GM13976 (cell line): ENCODE measurements at places on chromosomes 4 and X.

DNA sequence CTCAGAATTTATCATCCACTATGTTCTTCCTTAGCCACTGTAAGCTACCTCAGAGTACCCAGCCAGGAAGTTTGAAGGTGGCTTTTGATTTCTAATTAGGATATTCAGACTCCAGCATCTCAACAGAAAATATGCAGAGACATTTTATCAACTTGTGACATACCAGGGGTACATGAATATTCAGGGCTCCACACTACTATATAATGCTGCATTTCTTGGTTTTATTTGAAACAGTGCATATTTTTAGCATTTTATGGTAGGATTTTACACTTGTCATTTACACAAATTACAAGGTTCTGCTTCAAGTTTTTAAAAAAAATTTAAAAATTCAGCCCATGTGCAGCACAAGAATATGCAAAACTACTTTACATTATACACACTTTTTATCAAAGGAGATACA, 124.7 kb downstream of the UBE2K start:
- DNase-seq = no peak

GRCh38 chr4:3250956-3251690, 2.2 kb downstream of the MSANTD1 start:
- no peak for DNase-seq

- DNase-seq = no peak
Observed at GRCh38 chr4:58163156-58163555, 1053.0 kb upstream of the IGFBP7 start.

DNA sequence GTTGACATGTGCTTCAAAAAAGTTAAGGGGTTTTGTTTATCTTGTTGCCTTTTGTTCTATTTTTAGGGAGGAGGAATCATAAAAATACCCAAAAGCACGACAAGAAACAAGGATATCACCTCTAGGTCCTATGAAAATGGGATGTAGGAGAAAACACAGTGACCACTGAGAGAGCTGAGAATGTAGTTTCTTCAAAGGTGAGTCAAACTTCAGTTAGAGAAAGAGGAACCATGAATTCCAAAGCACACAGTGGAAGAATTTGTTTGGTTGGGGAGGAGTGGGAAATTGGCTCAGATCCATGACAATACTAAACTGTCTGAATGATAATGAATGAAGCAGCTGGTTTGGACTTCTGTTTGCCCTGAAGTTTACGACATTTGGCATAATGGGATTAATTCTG, 19.1 kb upstream of the FRYL start:
- no peak for DNase-seq

DNA sequence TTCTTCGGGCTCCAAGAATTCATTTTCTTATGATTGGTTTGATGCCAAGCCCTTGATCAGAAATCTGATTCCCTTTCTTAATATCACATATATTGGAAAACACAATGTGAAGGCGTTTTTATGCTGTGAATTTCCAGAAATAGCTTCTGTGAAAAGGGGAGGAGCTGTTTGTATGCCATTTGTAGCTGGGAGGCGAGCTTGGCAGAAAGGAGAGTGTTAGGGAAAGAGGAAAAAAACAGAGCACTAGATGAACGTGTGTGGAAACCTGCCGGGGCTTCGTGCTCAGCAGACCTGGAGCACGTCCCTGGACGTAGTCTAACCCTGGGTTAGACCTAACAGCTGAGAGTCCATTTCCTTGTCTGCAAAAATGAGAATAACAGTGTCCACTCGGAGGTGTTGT, 3.4 kb downstream of the CLCN4 start:
- DNase-seq = no peak

GRCh38 chr4:97643179-97643578, 500.1 kb downstream of the STPG2 start:
- DNase-seq = no peak

- DNase-seq = no peak
Observed at GRCh38 chr4:177232473-177232872, 77.2 kb upstream of the NEIL3 start.

DNA sequence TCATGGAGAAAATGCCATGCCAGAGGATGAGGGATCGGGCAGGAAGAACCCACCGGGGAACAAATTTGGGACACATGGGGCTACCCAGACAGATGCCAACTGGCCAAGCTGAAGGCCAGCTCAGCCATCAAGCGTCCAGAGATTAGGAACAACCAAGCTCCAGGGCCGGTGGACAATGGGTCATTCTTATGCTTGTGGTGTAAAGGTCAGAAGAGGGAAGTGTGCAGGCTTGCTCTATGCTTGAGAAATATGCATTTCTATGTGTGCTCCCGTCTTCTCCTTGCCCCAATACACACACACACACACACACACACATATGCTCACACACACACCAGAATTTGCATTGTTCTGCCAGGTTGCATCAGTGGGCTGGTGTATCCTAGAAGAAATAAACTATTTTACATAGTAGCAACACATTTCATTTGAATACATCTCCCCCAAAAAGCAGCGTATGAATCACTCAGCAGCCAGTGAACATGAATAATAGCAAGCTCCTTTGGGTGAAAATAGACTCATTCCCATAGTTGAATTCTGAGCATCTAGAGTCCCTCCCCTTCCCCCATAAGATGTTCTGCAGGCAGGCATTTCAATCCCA, 201.9 kb upstream of the PPARGC1A start:
- DNase-seq = no peak

DNA sequence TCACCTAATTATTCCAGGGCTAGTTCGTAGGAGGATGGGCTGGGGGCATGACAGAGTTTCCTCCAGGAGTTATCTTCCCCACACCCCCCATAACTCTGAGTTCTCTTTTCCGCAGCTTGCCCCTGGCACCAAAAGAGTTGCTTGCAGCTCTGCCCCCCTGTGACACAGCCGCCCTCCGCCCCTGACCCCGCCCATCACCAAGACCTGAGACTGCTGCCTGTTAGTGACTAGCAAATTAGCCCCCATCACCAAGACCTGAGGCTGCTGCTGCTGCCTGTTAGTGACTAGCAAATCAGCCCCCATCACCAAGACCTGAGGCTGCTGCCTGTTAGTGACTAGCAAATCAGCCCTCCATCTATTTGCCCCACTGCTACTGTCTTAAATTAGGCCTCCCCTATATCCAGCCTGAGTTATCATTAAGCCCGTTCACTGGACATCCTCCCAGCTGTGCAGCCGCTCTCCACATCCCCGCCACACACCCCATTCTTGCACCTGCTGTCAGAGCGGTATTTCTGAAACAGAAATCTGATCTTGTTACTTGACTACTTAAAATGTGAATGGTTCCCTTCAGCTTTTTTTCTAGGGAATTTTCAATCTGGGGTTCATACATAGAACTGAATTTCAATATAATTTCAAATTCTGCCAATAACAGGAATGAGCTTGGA, 1.5 kb upstream of the PAPSS1 start:
- DNase-seq = peak; percentile 37

DNA sequence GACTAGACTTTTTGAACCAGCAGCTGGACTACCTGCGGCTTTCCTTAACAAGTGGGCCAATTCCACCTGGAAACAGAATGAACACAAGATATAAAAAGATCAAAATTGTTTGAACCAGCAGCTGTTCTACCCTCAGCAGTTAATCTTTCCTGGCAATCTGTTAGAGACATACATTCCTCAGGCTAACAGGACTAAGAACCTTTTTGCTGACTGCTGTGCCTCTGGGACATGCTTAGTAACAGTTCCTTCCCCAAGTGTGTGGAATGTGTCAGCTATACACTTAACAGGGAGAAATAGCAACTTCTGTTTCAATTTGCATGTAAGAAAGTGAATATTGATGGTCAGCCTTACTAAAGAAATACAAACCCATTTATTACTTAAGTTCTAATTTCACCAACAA, 554.4 kb downstream of the ARAP2 start:
- no peak for DNase-seq

GRCh38 chrX:128929271-128930057, 593.8 kb downstream of the SMARCA1 start:
- DNase-seq = no peak

DNA sequence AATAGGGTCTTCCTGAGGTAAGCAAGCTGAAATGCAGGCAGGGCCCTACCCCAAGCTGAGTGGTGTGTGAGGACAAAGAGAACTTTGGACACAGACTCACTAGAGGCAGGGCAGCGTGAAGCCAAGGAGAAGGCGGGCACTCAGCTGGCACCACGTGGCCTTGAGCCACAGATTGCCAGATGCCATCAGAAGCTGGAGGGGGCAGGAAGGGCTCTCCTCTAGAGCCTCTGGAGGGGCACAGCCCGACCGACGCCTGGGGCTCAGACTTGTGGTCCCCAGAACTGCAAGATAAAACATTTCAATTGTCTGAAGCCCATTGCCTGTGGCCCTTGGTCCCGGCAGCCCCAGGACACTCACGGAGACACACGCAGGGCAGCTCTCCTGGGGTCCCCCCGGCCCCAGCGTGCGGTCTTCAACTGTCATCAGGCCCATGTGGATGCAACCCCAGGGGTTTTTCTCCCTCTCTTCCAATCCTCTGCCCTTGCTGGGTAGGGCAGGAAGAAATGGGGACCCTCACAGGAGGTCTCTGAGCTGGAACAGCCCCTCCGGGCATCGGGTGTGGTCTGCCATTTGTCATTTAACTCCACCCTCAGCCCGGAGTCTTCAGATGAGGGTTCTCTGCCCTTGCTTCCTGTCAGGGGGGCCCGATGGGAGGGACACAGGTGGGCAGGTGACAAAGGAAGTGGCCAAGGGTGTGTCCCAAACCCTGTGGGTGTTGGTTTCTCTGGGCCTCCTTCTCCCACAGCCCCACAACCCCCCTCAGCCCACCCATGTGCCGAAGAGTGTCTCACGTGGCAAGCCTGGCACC, 22.2 kb downstream of the HMX1 start:
- DNase-seq = no peak

DNA sequence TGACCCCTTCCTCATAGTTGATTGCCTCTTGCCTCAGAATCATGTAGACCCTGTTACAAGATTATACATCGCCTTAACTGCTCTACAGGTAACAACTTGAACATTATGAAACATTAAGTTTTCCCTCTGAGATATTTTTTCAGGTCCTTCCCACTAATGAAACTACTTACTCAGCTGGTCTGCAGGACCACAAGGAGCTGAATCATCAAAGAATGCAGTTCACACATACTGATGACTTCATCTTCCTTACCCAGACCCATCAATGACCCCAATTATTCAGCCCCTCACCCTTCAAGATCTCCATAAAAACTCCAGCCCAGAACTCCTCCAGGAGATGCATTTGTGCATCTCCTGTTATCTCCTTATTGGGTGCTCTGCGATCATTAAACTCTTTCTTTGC, 720.9 kb downstream of the RAPGEF2 start:
- no peak for DNase-seq

DNA sequence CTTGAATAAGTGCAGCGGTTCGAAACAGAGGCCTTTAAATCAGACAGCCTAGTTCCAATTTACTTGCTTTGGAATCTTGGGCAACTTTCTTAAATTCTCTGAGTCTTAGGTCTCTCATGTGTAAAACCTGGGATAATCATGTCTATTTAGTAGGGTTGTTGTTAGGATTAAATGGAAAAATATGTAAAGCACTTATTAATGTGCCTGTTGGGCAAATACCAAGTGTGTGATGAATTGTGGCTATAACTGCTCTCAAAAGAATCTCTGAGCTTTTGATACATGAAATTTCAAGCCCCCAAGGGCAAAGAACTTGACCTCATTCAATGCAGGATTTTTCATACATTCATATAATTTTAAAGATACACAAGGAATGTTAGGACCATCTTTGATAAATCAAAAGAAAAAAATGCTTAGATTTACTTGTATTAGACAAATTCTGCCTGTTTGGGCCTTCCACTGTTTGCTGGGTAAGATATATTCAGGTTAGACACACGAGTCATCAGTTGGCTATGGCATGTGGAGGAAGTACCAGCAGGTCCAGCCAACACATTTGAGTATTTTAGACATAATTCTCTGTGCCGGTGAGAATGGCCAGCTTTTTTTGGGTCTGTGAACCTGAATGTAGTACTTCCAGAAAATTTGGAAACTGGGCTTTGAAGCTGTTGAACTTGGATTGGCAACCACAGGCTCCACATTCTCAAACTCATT, 241.4 kb upstream of the CNKSR2 start:
- DNase-seq = no peak

DNA sequence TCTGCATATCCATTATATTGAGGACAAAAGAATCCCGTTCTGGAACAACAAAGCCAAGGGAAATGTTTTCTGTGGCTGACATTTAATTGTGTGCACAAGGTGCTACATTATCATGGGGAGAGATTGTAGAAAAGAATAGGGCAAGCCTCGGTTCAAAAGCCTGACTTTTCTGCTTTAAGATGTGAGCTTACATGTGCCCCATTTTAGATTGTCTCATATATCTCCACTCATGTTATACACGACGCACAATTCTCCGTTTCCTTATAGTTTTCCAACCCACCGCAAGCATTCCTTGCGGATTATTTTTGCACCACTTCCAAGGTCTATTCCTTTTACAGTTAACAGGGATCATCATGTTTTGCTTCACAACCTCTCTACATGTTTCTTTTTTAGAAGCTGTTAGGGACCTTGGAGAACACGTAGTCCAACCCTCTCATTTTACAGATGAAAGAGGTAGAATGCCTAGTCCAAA, 99.6 kb upstream of the MAML3 start:
- no peak for DNase-seq

- no peak for DNase-seq
Observed at GRCh38 chr4:103018391-103019307, 856 bp downstream of the SLC9B1 start.

DNA sequence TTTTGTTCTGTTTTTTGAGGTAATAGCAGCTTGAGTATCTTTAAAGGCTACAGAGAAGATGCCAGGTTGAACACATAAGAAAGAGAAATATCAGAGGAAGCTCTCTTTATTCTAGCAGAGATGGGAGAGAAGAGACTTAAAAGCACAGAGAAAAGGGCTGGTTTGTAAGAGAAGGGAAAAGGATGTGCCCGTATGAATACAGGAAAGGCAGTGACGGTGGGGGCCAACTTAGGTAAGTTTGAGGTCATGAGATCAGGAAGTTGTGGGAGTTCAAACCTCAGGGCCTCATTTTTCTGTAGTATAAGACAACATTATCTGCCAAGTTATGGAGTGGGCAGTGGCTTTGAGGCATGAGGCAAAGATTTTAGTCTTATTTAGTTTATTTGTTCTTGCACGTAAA, 121.3 kb upstream of the S100G start:
- no peak for DNase-seq

DNA sequence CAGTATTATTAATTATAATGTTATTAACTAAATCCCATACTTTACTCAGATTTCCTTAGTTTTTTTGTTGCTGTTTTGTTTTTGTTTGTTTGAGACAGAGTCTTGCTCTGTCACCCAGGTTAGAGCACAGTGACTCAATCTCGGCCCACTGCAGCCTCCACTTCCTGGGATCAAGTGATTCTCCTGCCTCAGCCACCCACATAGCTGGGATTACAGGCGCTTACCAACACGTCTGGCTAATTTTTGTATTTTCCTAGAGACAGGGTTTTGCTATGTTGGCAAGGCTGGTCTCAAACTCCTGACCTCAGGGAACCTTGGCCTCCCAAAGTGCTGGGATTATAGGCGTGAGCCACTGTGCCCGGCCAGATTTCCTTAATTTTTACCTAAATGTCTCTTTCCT, 72.2 kb downstream of the ANAPC4 start:
- DNase-seq = no peak

GRCh38 chr4:2068566-2068965, 9.4 kb downstream of the NAT8L start:
- no peak for DNase-seq

GRCh38 chr4:185728893-185729292, 83.1 kb downstream of the SORBS2 start:
- no peak for DNase-seq

- DNase-seq = no peak
Observed at GRCh38 chrX:140664939-140665338, 44.6 kb upstream of the LINC00632 start.

GRCh38 chr4:36026348-36026880, 217.9 kb downstream of the ARAP2 start:
- no peak for DNase-seq
